ENCODE measurements at places on chromosomes 3 and 15. TPM values are rescaled to one million over a fixed set of nuclear protein-coding genes. Genes with fewer than 3 reads are reported as not detected.

DNA sequence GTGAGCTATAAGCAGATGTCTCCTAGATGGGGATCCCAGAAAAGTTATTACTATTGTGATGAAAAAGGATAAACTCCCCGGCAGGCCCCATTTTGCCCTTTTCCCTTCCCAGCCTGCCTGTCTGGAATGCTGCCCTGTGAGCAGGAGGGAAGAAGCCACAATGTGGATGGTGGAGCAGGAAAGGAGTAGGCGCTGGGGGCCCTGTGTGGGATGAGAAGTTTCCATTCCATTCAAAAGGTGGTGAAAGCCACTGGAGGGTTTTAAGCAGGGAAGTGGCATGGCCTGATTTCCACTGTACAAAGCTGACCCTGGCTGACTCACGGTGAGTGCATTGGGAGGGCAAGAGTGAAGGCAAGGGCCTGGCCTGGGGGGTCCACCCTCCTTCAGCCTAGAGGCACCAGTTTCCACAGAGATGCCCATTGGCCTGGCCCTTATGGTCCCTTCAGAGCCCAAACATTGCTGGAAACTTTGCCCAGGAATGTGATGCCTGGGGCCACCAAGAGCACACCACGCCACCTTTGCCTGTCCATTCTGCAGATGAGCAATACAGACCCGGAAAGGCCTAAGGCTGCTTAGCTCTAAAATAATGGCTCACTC is 206.9 kb downstream of the RPLP1 start:
- no peak for DNase-seq

The EPHA3 gene
- 0.99 TPM for total RNA-seq

GRCh38 chr3:126036056-126036549 is 47.8 kb downstream of the SLC41A3 start:
- no peak for DNase-seq

DNA sequence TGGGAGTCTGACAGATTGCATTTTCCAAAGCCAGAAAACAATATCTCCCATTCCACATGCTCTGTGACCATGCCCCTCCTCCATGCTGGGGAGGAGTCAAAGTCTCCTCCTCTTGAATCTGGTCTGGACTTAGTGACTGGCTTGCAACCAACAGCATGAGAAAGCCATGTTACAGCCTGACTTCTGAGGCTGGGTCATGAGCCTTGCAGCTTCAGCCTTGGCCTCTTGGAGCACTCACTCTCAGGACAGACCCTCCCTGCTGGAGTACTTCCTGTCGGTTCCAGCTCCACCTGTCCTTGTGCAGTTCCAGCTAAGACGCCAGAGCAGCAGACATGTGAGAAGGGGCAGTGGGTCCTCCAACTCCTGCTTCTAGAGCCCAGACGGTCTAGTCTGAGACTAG is 49.7 kb upstream of the RBSN start:
- no peak for DNase-seq

GRCh38 chr15:72058585-72058984 is 59.4 kb downstream of the MYO9A start:
- no peak for DNase-seq

- DNase-seq = peak; percentile 78
These were observed 516.1 kb downstream of the MECOM start for GRCh38 chr3:169147238-169148008.

DNA sequence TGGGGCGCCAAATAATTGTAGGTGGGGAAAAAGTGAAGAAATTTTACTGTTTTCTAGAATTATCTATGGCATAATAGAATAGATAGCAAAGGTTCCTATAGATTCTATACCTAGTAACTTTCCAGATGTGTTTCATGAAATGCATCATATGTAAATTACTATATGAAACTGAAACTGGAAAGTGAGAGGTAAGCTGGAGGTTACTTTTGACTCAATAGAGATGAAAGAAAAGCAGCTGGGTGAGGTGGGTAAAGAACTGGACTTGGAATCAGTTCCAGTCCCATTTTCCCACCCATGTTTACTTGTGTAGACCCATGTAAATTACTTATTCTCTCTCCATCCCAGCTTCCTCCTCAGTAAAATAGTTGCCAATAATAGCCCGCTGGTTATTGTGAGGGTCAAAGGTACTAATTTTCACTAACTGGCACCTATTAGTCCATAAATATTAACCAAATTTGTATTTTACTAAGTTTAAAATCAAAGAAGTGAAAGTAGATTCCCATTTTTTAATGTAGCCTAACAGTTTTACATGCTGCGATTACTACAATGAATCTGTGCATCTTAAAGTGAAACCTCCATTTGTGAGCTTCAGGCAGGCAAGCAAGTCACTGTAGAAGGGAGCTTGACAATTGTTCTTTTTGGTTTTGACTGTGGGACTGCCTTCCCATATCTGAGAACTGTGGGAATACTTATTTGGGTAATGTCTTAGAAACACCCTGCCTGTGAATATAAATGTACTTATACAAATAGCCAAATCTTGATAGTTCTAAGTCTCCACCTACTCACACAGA is 312.1 kb downstream of the SLC9A9 start:
- no peak for DNase-seq

DNA sequence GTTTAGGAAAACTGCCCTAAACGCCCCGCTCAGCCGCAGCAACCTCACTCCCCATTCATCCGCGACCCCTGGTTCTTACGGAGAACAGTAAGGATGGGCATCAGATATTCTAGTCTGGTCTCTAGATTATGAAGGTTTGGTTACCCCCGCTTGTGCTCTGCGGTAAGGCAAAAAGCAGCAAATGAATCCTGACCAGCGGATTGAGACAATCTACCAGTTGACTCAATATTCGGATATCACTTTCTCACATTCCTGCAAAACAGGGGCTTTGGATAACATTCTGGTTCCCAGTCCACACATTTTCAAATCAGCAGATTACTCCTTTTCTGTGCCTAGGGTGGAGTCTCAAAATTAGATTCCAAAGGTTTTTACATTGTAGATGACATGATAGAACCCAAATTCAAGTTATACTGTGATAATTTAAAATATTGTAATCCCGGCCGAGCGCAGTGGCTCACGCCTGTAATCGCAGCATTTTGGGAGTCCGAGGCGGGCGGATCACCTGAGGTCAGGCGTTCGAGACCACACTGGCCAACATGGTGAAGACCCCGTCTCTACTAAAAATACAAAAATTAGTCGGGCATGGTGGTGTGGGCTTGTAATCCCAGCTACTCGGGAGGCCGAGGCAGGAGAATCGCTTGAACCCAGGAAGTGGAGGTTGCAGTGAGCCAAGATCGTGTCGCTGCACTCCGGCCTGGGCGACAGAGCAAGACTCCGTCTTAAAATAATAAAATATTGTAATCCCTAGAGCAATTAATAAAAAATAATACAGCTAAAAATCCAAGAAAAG is 1.1 kb upstream of the CYFIP1 start:
- no peak for DNase-seq

GRCh38 chr15:88609344-88610090 is 11.6 kb upstream of the AEN start:
- DNase-seq = no peak

DNA sequence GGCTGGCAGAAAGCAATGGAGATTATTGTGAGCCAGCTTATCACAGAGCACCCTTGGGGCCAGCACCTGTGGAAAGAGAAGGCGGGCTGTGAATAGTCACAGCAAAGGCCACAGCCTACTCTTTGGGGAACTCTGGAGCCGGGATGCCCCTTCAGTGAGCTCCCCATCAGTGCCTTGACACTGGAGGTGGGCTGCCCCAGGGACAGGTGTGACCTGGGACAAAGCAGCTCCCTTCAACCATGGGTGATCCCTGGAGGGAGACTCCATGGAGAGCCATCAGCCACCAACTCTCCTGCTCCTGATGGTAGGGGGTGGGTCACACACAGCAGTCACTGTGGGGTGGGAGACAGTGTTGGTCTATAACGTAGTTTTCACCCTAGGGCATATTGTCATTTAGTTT is 5.8 kb downstream of the TTC21A start:
- no peak for DNase-seq

The DOCK3 gene
- 0.17 TPM for total RNA-seq

- DNase-seq = no peak
These were observed 876.7 kb downstream of the NAALADL2 start for GRCh38 chr3:175735866-175736265.

DNA sequence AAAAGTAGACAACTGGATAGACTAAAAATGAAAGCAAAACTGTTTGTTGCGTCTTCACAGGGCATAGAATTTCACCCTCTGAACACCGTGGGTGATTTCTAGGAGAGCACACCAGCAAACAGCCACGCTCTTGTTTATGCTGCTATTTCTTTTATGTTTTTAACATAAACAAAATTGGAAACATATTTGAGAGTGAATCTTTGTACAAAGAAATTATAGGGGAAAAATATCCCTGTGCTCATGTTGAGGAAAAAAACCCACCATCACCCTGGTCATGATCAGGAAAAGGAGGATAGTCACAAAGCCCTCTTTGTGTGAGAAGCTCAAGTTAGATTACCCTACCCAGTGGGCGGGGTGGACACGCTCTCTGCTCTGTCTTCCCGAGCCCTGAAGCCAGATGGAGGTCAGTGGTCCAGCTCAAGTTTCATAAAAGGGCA is 313.3 kb downstream of the SATB1 start:
- peak; percentile 30 for DNase-seq

The SLC27A2 gene
- total RNA-seq = 0.66 TPM

DNA sequence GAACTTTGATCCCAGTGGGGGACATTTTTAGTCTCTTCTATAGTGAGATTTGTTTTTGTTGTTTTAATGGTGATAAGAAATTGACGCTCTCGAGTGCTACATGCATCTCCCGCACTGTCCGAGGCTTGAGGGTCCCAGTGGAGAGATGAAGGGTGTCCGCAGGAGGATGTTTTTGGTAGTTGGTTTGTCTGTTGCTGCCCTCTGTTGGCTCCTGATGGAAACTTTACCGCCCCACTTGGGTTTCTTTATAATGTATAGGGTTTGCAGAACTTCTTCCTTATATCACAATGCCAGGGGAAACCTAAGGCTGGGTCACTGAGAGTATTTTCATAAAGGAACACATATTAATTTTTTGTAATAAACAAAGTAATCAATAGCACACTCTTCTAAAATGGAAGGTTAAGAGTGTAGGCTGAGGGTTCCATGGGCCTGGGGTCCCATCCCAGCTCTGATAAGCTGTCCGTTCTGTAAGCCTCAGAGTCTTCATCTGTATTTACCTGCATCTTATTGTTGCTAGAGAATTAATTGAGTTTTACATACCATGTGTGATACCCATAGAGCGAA is 185.3 kb upstream of the FEZF2 start:
- peak; percentile 47 for DNase-seq

GRCh38 chr3:165641569-165642310 is 195.5 kb downstream of the BCHE start:
- DNase-seq = no peak

The FOXL2 gene
- under 0.01 TPM for total RNA-seq

DNA sequence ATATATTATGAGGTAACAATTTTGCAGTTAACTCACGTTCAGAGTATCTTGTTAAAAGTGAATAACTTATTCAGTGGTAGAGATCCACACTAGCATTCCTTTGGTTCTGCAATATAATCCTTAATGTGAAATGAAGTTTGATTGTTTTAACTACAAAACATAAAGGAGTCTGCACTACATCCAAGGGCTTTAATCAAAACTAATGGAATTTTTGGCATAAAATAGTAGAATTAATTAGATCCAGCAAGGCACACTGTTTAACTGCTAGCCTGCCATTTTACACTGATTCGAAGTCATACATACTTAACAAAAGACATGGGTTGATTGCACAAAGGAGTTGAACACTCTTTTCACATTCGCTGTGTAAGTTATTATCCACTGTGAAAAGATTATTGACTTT is 263.0 kb upstream of the ROBO2 start:
- no peak for DNase-seq

DNA sequence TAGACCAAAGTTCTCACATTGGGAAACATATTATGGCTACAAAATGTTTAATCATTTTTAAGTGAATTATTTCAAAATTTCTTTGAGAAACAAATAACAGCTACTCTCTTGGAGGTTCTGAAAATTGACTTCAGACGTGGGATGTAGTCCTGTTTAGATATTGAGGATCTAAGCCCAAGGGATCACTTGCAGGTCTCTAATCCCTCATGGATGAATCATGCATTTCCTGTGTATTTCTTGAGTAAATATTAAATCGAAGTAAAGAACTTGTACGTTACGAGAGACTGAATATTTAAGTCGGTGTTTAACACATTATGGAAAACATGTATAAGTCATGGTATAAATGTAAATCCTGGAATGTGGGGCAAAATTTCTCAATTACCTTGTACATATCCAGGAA is 119.8 kb downstream of the EPHA3 start:
- peak; percentile 39 for DNase-seq

DNA sequence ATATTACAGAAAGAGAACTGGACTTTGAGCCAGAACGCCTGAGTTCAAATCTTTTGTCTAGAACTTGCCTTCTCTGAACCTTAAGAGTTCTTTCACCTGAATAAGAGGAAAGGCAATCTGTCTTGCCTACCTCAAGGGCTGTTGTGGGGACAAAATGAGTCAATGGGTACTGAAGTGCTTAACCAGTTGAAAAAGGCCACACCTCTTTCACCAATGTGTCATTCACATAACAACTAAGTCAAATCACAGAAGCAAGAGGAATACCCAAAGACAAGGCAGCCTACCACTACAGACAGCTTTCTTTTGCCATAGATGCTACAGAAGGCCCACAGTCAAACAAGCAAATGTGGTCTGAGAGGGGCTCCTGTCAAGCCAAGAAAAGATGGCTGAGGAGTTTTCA is 39.7 kb downstream of the NBEAL2 start:
- no peak for DNase-seq

DNA sequence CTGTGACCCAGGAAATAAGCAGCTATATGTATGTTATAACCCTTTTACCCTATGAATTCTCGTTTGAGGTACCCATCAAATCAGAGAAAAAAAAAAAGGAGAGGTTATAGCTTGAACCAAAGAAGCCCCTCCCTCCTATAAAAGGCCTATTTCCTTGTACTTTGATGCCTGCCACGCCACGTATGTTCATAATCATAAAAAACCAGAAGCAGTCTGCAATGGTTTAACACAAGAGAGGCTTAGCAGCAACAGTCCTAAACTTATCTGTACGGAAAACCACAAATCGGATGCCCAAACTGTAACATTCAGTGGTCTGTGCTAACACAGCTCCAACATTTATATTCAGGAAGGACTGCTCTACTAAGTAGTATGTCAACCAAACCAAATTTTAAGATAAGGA is 21.2 kb downstream of the CCR8 start:
- DNase-seq = no peak

- DNase-seq = no peak
These were observed 451.5 kb upstream of the NECTIN3 start for GRCh38 chr3:110620118-110620517.

The CGNL1 gene
- total RNA-seq = 6.1 TPM

- no peak for DNase-seq
These were observed 252.3 kb downstream of the OCA2 start for GRCh38 chr15:27846722-27847395.

DNA sequence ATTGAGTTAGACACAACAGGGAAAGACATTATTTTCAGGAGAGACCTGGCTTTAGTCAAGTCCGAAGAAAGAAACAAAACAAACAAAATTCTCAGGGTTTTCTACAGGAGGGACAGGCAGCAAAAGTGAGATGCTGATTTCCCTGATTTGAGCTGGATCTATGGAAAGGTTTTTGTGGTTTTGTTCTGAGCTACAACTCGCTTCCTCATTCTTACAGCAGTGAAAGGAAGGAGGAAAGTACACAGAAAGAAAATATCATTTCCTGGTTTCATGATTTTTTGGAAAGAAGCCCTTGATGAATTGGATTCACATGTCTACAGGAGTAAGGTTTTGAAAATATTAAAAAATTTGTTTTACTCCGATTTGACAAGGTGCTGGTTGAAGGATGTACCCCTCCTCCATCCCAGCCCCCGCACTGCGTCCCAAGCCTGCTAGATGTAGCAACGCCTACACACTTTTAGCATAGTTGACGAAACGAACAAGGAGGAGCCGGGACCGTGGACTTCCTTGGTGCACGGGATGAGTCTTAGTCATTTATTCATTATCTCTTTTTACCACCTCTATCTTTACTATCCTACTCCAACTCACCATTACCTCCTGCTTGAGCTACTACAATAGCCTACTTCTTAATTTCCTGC is 10.8 kb downstream of the PRICKLE2 start:
- DNase-seq = peak; percentile 32

All from fibroblast of lung (primary cell).